CD4-positive, CD25-positive, alpha-beta regulatory T cell (primary cell): ENCODE measurements at places on chromosomes 11 and 22.

DNA sequence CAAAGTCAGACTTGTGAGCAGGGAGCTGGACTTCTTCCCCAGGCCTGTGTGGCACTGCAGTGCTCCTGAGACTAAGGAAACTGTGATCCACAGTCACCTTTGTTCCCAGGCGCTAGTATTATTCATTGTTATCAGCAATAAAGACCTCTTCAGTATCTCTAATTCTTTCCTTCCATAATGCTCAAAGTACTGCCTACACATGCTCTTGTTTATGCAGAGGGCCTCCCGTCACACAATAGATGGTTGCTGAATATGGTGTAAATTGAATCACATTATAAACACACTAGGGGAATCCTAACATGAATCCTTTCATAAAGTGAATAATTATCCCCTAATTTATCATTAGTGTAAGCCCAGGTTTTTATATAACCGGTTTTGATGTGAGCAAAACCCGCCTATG lies 493.3 kb downstream of the BUD13 start:
- DNase-seq: no peak

DNA sequence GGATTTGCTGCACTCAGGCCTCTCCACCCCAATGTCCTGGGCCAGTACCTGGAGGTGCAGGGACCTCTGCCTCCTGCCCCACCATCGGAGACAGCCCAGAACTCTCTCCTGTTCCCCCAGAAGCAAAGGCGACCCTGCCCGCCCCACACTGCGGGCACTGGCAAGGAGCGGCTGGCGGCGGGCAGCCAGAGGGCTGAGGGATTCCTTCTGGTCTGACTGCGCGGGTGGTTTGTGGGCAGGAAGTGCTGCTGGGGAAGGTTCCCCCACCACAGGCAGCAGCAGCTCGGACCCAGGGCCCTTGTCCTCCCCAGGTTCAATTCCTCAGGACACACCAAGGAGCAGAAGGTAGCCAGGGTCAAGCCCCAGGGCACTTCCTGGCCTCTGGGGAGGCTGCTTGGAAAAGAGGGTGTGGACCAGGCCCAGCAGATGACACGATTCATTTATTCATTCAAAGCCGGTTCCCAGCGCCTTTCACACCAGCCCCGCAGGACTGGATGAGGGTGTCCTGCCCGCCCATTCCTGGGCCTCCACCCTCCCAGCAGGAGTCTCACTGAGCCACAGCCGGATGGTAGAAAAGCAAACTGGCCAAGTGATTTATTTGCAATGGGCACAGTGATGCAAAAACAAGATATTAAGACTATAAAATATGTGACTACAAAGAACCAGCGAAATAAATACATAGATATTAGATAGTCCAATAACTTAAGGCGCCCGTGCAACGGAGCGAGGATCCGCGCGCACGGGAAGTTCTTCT lies 1.2 kb downstream of the PHLDA2 start:
- DNase-seq: no peak

GRCh38 chr22:37582526-37582925 lies 2.6 kb upstream of the LGALS2 start:
- DNase-seq: no peak

DNA sequence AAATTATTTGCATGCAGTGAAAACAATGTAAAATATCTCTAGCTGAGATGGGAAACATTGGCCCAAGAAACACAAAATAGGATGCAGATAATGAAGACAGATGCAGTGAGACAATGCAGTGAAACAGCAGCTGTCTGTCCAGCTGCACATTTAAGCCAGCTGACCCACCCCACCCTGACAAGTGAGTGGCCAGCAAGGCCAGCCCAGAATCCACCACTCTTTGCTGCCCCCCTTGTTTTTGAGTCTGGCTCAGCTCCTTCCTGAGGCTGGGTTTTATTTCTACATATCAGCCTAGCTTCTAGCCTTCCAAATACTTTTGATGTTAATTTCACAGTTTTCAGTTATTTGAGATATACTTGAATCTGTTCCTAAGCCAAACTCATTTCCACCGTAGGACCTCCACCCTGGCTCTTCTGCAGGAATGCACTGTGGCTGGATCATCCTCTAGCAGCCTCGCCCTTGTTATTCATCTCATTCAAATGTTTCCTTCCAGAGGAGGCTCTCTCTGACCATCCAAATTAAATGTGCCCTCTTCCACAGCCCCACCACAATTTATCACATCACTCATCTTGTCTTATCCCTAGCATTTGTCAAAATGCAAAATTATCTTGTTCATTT lies 154.1 kb upstream of the POU2AF2 start:
- DNase-seq: no peak

DNA sequence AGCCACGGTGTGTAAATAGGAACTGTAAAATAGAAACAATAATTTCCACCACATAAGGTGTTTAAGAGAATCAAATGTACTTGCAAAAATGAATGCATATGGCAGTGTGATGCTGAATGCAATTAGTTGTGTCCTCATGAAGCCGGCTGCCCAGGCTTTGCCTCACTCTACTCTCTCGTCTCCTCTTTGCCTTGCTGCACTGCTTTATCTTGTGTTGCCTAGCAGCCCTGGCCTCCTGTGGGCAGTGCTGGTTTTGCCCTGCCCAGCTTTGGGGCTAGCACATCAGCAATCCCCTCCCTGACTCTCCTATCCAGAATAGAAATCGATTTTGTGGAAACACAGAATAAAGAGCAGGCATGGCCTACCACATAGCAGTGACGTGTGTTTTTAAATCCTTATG lies 30.0 kb downstream of the LRRC32 start:
- DNase-seq: no peak

DNA sequence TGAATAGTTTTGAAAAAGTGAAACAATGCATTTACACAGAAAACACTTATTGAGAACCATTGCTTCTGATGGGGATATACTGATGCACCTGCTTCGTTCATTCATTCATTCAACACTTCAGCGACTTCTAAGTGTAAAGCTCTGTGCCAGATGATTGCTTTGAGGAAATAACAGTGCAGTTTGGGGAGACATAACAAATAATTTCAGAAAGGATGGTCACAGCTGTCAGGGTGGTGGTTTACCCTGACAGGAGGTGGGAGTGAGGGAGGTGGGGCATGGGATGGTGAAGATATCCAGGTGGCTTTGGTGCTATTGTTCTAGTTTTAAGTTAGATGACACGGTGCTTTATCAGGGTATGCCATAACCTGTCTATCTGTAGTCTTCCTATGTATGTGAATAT lies 344.1 kb downstream of the LARGE1 start:
- no peak for DNase-seq

DNA sequence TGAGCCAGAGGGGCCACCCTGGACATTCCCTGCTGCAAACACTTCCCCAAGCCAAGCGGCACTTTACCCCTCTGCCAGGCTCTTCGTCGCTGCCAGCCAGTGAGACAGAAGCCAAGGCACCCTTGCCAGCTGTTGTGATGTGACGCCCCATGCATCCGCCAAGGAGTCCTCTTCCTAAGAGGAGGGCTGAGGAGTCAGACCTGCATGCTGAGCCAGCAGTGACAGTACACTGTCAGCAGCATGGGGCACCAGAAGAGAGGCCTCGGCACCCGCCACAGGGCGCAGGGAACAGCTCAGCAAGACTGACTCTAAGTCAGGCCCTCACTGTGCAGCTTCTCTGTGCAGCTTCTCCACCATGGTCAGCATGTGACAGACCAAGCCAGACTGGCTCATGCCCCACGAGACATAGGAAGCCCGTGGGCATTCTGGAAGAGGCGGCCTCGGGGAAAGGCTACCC lies 26.4 kb downstream of the VPS37C start:
- no peak for DNase-seq

DNA sequence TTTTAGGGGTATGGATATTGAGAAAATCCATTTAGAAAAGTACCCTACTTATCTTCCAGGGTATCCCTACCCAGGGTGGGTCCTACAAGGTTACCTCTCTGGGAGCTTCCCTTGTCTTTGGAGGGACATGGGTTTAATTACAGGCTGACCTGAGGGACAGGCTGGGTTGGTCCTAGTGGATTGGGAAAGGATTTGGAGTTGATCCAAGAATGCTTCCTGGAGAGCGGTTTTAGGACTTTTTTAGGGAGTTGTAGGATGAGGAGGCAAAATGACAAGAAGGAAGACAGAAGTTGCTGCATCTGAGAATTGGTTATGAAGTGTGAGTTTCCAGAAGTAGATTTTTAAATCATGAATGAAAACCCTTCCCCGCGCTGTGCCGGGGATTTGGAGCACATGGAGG lies 61.8 kb upstream of the CRTAM start:
- DNase-seq: no peak

GRCh38 chr11:27456140-27456794 lies 16.3 kb downstream of the LGR4 start:
- DNase-seq: no peak

DNA sequence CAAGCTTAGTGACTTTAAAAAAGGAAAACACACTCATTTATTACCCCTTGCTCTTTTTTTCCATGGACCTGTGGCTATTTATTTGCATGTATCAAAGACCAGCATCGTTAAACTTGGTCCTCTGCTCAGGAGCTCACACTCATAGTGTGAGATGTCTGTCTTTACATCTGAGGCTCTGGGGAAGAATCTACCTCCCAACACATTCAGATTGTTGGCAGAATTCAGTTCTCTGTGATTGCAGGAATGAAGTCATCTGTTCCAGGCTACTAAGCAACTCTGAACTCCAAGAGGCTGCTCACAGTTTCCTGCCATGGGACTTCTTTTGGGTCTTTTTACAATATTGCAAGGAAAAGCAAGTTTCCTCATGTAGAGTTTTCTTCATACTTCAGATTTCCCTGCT lies 138.8 kb downstream of the LRRC4C start:
- no peak for DNase-seq

DNA sequence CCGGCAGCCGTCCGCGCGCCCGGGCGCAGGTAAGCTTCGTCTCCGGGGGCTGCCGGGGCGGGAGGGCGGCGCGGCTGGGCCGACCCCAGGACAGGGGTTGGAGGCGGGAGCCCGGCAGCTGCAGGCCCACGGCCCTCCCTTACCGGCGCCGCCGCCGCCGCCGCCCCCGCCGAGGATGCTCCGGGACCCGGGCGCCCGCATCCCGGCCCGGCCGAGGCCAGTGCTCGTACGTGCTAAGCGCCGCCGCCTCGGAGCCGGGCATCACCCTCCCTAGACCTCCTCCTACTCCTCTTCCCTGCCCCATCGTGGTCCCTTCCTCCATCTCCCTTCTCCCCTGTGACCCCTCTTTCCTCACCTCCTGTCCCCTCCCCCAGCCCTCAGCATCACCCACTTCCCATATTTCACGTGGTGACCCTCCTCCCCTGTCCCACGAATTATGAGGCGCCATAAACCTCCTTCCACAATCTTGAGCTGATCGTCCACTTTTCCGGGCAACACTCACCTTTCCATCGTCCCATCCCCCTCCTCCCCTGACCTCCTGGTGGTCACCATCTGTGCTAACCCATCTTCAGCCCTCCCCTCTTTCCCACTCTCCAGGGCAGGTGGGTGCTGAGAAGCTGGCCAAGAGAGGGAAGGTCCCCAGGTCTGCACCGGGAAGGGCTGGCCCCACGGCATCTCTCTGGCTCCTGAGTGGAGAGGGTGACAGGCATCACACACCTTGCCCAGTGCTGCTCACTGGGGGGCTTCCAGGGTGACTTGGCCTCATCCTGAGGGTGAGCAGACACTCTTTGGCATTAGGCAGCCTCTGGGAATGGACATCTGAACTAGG lies 612 bp downstream of the ASPHD2 start:
- DNase-seq: peak; percentile 4

DNA sequence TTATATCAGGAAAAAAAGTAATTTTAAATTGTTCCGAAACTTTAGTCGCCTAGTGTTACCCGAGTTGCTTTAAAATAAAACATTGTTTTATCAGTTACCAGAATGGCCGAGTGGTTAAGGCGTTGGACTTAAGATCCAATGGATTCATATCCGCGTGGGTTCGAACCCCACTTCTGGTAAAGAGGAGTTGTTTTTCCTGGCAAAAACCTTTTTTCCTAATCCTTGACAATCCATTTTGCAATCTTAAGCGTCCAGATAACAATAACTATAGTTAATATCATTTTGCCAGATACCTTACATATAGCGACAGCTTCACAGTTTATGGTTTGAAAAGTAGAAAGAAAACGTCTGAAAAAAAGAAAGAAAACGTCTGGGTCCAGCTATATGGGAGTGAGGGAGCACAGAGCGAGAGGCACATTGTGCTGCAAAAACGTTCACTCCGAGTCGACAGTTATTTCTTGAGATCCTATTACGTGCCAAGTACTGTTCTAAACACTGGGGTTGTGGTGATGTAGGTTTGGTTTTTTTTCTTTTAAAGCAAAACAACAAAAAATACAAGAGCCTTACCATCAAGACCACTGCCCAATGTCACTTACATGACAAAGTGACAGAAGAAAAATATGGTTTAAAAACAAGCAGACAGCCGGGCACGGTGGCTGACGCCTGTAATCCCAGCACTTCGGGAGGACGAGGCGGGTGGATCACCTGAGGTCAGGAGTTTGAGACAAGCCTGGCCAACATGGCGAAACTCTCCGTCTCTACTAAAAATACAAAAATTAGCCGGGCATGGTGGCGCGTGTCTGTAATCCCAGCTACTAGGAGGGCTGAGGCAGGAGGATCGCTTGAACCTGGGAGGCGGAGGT lies 40.6 kb downstream of the OR4D9 start:
- DNase-seq: no peak

DNA sequence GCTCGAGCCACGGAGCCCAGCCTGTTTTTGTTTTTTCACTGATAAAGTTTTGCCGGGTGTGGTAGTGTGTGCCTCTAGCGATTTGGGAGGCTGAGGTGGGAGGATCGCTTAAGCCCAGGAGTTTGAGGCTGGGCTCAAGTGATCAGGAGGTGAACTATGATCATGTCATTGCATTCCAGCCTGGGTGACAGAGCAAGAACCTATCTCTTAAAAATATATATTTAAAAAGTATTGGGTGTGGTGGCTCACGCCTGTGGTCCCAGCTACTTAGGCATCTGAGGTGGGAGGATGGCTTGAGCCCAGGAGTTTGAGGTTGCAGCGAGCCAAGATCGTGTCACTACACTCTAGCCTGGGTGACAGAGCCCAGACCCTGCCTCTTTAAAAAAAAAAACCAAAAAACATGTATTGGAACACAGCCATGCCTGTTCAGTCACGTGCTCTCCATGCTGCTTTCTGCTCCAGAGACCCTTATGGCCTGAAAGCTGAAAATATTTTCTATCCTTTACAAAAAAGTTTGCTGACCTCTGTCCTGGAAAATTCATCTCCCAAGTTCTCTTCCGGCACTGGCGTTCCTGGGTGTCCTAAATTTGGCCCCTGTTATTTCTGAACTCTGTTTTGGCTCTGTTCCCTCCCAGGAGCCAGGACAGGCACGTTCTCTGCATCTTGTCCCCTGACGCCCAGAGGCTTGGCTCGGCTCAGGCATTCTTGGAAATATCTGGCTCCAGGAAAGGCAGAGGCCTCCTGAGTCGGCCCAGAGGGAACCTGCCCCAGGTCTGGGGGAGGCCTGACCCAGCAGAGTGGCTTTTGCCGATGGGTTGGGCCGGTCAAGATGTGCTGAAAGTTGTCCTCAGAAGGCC lies 61.3 kb upstream of the PPP6R3 start:
- DNase-seq: no peak

DNA sequence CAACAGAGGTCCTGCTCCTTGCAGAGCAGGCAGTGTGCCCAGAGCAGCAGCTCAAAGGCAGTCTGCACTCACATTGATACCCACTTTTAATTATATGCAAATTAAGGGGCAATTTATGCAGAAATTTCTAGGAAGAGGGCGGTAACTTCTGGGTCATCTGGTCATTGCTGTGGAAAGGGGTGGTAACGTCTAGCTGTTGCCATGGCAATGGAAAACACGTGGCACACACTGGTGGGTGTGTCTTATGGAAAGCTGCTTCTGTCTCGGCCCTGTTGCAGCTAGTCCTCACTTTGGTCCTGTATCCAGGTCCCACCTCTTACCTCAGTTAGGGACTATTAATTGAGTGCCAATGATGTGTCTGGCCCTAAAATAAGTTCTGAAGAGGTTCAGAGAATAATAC lies 36.8 kb downstream of the BARX2 start:
- DNase-seq: no peak

- DNase-seq: no peak
These were observed 16.2 kb downstream of the BARX2 start for GRCh38 chr11:129391821-129392220.
